ENCODE measurements at places on chromosomes 5 and 9.

GRCh38 chr9:136309101-136309801 lies 5.4 kb upstream of the CCDC187 start:
- DNase-seq = no peak

DNA sequence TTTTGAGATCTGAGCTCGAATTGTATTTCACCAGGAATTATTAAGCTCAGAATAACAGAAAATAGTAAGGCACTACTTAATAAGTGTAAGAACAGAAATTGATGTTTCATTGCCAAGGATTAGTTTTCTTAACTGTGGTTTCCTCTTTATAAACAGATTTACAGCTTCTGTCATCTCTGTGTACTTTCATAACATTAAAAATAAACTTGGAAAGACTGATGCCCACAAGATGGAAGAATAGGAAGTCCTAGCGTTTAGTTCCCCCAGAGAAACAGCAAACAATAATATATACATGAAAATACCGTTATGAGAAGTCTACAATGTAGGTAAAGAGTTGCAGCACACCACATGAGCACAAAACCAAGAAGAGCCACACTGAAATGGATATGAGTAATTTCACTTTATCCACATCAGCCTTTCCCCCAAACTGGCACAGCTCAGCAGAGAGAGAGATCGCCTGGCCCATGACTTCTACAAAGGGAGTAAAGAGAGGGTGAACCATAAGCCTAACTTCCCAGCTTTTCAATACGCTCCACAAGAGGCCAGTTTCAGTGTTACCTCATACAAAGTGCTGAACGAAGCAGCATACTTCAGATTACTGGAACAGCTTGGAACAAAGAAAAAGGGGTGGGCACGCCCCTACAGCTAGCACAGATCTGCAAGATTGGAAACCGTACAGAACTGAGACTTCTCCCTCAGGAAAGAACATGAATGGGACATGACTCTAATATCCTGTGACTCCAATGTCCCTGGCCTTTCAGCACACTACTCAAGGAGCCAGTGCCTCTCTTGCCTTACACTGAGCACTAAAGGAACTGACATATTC lies 75.4 kb downstream of the EMB start:
- no peak for DNase-seq

- DNase-seq = no peak
Measured at GRCh38 chr9:94298949-94299599, 29.4 kb downstream of the NUTM2F start.

DNA sequence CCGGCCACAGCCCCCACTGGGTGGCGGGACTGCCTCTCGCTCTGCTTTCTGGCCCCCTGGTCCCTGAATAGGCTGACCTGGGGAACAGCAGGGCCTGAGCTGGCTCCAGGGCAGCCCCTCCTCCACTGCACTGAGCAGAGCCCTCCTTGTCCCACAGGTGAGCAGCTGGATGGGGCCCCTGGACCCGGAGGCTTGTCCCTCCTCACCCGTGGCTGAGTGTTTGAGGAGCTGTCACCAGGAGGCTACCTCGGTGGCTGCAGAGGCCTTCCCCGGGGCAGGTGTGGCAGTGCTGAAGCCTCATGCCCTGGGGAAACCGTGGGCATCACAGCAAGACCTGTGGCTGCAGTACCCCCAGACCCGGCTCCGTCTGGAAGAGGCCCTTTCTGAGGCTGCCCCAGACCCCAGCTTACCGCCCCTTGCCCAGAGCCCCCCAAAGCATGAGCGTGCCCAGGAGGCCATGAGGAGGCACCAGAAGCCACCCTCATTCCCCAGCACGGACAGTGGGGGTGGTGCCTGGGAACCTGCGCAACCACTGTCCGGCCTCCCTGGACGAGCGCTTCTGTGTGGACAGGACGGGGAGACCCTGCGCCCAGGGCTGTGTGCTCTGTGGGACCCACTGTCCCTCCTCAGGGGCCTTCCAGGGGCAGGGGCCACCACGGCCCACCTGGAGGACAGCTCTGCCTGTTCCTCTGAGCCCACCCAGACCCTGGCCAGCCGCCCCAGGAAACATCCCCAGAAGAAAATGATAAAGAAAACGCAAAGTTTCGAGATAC lies 28.5 kb upstream of the LRRC14B start:
- no peak for DNase-seq

GRCh38 chr5:105751908-105752307 lies 1918.8 kb downstream of the EFNA5 start:
- DNase-seq = no peak

- no peak for DNase-seq
Measured at GRCh38 chr9:21385131-21385670, at the start of gene IFNA2. Gene IFNA2, minus strand, starts transcription at chr9:21385398. Its CDS starts 69 bp downstream, at chr9:21385329.

DNA sequence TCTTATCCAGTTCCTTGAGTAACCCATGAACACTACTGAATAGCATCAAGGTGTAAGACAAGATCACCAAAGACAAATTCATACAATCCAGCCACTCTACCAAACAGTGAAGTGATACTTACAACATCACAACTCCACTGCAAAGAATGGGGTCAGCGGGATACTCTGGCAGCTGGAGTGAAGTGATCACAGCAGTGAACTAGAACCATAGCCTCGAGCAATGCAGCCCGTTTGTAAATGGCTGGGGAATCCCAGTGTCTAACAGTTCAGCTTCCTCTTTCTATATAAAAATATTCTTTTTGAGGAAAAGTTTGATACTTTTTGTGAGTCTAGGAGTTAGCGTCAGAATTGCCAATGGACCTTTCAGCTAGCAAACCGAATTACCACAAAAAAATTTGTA lies 515.2 kb downstream of the ZNF608 start:
- DNase-seq = no peak

- DNase-seq = no peak
Measured at GRCh38 chr5:127031147-127031862, 947 bp upstream of the MARCHF3 start.

DNA sequence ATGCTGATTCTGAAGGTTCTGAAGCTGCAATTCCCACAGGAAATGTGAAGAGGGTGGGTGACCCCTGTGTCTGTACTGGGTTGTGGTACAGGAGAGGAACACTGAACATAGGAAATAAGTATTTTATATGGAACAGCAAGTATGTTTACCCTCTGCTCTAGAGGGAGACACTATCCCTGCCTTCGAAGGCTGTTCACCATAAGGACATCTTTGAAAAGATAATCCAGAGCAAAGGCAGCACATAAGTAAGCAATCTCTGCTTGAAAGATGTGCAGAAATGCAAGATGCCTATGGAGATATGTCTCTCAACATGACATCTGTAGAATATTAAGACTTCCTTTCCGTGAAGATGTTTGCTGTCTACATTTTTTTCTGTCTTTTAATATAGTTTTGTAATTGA lies 184.4 kb upstream of the EFNA5 start:
- DNase-seq = no peak

DNA sequence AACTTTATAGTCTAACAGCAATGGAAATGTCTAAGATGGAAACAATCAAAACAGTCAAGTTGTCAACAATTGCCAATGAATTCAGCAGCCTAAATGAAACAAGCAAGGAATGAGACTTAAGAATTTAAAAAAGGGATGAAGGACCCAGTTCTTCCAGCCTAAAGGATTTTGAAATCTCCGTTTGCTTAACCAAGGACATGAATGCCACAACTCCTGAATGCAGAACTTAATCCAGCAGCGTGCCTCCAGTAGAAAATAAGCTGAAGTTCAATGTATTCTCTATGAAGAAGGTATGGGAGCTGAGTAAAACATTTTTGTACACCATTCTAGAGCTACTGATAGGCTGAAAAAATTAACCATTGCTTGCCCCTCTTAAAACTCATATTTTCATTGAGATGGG lies 411.3 kb downstream of the ARHGEF28 start:
- no peak for DNase-seq

Measured in stimulated activated CD4-positive, alpha-beta T cell treated with anti-CD3 and anti-CD28 coated beads, TNF-alpha, amount 100 ng/mL, for 1 hour (primary cell).